B cell (primary cell): ENCODE measurements at places on chromosomes 12 and 14. TPM values are rescaled to one million over a fixed set of nuclear protein-coding genes. Genes with fewer than 3 reads are reported as not detected.

Gene PDZRN4
- not detected in 2 replicates for total RNA-seq

Gene RPS6KL1
- 3.4 TPM in 2 replicates for total RNA-seq

Gene SIRT4
- total RNA-seq: 2.5 and 4.8 TPM in 2 replicates

Gene RIMBP2
- not detected in 2 replicates for total RNA-seq

Gene RDH16
- total RNA-seq: 1.5 and 2.4 TPM in 2 replicates

Gene SIX1
- 0.12 TPM in 1 of 2 replicates, not detected in the other for total RNA-seq

Gene CFAP54
- 0.24 and 0.76 TPM in 2 replicates for total RNA-seq
